ENCODE measurements at places on chromosomes 3 and 15.
A peak's percentile ranks its signal among the peaks of the same experiment; 100 is the strongest.

DNA sequence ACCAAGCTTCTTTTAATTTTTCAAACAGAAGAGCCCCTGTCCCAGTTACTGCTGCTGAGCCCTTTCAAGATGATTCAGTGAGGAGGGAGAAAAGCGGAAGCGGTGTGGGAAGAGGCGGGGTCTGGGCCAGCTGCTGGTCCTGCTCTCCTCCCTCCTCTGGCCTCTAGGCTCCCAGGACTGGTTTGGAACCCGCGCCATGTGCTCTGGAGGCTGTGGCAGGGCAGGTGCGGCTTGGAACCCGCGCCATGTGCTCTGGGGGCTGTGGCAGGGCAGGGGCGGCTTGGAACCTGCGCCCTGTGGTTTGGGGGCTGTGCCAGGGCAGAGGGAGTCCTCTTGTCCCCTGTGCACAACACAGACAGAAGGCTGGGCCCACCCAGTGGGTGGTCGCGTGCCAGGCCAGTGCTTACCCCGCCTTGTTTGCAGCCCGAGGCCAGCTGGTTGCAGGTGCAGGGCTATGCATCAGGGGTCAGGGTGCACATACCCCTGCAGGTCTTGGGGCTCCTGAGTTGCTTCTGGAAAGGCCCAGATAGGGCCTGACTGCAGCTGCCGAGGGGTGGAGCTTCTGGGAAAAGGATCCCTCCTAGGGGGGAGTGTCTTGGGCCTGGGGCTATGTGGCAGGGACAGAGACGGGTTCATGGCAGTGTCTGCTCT lies 12.2 kb downstream of the ALG1L2 start:
- DNase-seq: no peak

- no peak for DNase-seq
Measured at GRCh38 chr15:41564960-41565502, 6.0 kb downstream of the TYRO3 start.

- DNase-seq: no peak
Measured at GRCh38 chr15:40398413-40398873, 7.2 kb upstream of the IVD start.

GRCh38 chr3:45975686-45976085 lies 19.9 kb downstream of the FYCO1 start:
- no peak for DNase-seq

DNA sequence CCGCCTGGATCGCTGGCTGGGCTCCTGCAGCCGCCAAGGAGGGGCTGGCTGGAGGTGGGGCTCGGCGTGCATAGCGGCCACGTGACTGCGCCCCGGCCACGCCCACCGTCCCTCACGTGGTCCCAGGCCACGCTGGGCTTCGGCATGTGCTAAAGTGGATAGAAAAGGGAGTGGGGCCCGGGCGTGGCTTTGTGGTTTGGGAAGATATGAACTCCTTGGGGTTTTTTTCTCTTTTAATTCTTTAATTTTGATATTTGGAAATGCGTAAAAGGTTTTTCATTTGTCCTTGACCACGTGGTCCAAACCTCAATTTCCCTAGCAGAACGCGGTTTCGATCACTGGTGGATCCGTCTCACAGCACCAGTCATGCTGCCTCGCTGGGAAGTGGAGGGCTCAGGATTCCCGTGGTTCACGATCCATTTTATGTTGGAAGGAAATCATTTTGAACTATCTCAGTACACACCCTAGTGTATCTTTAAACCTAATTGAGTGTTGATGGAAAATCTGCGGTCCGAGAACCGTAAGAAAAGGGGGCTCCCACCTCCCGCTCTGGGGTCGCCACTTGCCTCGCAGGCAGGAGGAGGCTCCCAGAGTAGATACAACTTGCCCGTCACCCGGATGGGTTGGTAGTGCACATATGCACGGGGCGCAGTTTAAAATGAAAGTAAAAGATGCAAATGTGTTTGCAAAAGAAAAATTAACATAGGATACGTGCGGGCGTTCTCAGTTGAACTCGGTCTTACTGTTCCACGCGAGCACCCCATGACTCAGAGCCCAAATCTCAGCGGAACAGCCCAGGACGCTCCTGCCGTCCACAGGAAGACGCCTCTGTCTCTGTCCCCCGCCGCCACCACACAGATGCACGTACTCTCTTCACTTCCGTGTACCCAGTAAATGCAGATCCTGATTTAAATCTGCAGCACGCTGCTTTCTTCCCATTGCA lies 141.9 kb downstream of the PGPEP1L start:
- peak; percentile 75 for DNase-seq

DNA sequence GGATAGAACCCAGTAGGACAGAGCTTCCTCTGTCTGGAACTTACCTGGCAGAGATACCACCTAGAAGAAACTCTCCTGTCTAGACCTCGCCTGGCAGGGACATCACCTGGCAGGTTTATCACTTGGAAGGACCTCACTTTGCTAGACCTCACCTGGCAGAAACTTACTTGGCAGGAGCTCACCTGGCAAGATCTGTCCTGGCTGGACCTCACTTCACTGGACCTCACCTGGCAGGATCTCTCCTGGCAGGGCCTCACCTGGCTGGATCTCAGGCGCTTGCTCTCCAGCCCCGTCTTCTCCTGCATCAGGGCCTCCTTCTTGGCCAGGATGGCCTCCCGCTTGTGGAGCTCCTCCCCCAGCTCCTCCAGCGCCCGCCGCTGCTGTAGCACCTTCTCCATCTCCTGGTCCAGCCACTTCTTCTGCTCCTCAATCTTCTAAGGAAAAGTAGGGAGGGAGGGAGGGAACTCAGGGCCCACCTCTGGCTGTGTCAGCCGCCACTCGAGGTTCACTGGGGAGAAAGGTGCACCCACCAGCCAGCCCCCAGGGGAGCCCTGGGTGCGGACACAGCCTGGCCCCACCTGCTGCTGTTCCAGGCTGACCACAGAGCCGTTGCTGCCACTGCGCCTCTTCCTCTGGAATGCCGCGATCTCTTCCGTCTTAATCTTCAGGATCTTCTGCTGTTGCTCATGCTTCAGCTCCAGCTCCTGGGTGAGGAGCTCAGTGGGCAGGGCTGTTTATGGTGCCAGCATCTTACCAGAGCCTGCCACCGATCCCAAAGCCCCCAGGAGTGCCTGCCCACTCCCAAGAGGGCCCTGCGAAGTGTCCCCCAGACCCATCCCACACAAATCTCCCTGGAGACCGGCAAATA lies 22.5 kb downstream of the KIF7 start:
- DNase-seq: no peak

- DNase-seq: no peak
Measured at GRCh38 chr15:74171965-74172541, 1.5 kb upstream of the ISLR start.

DNA sequence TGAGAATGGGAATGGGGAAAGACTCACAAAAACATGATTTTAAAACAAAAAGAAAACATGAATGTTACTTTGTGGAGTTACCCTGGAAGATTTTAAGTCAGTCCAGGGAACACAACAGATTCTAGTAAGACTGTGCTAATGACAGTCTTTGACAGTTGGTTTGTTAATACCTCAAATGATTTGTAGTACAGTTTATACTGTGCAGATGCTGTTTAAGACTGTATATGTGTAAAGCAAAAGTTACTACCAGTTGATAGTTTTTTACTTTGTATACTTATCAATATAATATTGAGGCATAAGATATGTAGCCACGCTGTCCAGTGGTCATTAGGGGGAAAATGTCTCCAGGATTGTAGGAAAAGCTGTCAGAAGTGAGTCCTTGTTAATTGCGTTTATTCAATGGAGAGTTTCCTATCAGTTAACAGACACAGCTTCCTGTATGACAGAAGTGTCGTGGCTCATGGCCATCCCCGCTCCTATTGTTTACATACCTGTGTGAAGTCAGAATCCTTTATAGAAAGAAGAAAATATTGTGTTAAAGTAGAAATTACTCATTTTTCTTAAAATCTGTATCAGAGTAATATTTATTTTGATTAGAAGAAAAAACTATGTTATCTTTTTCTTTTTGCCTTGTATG lies 36.0 kb downstream of the NKIRAS1 start:
- no peak for DNase-seq

DNA sequence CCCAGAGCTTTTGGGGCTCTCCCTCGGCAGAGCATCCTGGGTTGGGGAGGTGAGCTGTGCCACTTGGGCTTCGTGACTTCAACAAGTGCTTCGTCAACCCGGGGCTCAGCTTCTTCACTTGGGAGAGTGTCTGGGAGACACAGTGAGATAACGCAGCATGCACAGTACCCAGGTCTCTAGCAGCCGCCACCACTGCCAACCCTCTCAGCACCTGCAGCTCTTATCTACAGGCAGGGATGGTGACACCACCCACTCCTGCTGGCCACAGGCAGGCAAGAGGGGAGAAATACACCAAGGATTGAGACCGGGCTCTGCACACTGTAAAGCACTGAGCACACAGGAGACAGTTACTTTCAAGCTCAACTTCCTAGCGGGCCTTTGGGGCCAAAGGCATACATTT lies 11.6 kb downstream of the TKT start:
- no peak for DNase-seq

GRCh38 chr3:46907960-46908293 lies 30.4 kb downstream of the PTH1R start:
- no peak for DNase-seq

DNA sequence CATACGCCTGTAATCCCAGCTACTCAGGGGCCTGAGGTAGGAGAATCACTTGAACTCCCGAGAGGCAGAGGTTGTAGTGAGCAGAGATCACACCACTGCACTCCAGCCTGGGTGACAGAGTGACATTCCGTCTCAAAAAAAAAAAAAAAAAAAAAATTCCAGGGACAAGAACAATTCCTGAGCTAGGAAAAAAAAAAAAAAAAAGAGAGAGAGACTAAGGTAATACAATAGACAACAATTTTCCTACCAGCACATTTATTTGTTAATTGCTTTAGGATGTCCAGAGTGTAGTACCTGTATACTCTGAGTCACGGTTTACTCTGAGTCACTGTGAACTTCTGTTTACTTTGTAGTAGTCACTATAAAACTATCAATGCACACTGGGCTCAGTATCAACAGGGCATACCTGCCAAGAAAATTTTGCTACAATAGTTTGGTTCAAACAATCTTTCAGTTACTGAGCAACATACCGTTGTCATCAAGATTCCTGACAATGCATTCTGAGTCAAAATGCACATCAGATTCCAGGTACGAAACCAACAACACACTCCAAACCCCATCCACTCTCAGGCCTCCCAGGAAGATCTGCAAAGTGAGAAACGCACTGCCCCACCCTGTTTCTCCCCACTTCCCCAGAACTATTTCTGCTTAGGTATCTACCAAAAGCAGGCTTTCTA lies 28.3 kb downstream of the IGF2BP2 start:
- no peak for DNase-seq

GRCh38 chr3:144947895-144948294 lies 976.3 kb downstream of the DIPK2A start:
- DNase-seq: no peak

GRCh38 chr15:69515926-69516325 lies 63.3 kb downstream of the RPLP1 start:
- DNase-seq: no peak

DNA sequence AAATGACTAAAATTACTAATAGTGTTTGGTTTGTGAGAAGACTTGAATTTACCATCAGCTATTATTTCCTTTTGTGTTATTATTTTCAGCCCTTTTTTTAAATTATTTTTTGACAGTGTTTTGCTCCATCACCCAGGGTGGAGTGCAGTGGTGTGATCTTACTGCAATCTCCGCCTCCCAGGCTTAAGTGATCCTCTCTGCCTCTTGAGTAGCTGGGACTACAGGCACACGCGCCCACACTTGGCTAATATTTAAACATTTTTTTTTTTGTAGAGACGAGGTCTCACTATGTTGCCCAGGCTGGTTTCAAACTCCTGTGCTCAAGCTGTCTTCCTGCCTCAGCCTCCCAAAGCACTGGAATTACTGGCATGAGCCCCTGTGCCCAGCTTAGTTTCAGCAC lies 31.7 kb upstream of the UTS2B start:
- DNase-seq: no peak

DNA sequence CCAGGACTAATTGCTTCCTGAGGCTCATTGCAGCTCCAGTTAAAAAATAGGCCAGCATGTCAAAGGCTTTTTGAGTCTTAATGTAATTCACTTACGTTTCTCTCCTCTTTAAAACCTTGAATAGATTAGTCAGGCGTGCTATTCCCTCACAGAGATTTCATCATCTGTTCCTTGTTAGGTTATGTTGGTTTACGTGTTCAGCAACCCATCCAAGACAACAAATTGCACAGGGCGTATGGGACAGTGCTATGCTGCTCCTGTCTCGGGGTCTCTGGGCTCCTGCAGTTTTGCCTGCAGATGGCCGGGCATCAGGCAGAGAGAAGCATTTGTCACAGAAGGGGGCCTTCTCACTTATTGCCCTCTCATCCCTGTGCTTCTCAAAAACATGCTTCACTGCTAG lies 117.1 kb downstream of the CHDH start:
- no peak for DNase-seq

DNA sequence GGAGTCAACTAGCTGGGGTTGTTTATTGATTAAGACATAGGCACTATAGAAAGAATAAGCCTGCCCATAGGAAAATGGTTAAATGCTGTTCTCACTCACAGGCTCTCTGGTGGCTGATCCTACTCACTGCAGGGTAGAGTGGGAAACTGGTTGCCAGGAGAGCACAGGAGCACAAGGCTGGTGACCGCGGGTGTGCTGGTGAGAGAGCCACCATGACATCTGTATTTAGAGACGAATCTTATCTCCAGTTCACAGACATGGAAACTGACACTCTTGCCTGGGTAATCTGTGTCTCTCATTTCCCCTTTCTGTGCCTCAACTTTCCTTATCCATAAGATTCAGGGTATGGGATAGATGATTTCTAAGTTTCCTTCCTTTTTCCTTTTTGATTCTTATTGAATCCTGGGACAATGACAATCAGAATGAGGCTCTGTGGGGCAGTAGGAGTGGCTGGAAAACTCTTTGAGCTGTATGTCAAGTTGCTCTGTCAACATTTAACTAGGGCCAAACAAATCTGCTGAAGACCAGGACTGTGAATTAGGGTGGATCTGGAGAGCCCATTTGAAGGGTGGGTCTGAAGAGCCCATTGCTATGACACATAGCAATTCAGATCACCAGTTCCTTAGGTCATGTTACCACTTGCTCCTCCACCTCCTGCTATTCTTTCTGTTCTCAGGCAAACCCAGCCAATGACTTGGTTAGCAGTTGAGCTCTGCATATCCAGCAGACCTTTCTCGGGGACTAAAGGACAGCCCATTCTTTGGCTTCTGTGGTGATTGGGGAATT lies 286.1 kb upstream of the TBL1XR1 start:
- peak; percentile 22 for DNase-seq

GRCh38 chr3:43478118-43478785 lies 143.6 kb downstream of the ANO10 start:
- DNase-seq: no peak

DNA sequence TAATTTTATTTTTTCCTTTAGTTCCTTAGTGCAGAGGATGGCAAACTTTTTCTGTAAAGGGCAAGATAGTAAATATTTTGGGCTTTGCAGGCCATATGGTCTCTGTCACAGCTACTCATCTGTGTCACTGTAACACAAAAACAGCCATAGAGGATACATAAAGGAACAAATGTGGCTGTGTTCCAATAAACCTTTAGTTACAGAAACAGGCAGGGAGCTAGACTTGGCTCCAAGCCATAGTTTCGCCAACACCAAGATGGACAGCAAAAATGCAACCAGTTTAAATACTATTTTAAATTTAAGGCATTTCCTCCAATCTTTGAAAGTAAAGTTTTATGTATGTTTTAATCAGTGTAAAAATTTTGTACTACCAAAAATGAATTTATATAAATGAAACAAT lies 753.4 kb downstream of the FHIT start:
- DNase-seq: peak; percentile 71

Data from SHP77 (cell line).